MV-4-11 (cell line): ENCODE measurements at places on chromosomes 1 and 21.
A peak's percentile ranks its signal among the peaks of the same experiment; 100 is the strongest.

DNA sequence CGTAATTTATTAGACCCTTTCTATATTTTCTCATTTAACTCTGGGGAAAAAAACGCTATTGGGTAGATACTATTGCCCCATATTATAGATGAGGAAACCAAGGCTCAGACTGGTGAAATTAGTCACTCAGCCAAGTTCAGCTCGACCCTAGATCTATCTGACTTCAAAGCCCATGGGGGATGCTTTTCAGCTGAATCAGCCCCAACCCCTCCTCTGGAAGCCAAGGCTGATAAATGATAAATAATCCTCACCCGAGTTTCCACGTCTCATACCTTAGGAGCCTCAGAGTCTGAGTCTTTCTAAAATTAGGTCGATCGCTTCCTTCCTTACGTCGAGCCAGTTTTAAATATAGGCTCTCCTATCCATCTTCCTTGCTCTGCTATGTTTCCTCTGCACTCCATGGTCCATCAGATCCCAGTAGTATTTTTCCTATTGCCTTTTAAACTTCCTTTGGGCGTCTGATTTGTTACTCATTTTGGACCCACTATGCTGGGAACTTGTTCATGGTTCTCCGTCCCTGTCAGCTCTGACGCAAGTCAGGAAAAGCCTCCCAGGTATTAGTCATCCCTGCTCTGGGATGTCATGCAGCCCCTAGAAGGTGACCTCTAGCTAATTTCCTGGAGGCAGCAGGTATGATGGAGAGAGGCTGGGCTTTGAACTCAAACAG, 122.8 kb downstream of the PLPP3 start:
- no peak for DNase-seq

DNA sequence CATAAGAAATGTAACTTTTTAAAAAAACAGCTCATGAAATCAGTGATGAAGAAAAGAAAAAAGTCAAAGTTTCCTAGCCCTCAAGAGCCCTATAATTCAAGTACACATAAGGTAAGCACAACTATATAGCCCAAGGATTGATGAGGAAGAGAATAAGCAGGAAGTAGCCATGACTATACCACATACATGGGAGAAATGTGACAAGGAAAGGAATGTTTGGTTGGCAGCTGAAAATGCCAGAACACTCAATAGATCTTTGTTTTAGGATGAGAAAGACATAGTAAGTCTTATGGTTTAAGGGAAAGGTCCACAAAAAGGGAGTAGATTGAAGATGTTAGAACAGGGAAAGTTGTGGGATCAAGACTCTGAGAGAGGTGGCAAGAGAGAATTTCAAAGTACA, 5.7 kb downstream of the DOCK7 start:
- no peak for DNase-seq

GRCh38 chr1:202967684-202968281, 726 bp upstream of the CYB5R1 start:
- DNase-seq = peak; percentile 80

- no peak for DNase-seq
Observed at GRCh38 chr1:19360843-19361610, 48.9 kb downstream of the SLC66A1 start.

DNA sequence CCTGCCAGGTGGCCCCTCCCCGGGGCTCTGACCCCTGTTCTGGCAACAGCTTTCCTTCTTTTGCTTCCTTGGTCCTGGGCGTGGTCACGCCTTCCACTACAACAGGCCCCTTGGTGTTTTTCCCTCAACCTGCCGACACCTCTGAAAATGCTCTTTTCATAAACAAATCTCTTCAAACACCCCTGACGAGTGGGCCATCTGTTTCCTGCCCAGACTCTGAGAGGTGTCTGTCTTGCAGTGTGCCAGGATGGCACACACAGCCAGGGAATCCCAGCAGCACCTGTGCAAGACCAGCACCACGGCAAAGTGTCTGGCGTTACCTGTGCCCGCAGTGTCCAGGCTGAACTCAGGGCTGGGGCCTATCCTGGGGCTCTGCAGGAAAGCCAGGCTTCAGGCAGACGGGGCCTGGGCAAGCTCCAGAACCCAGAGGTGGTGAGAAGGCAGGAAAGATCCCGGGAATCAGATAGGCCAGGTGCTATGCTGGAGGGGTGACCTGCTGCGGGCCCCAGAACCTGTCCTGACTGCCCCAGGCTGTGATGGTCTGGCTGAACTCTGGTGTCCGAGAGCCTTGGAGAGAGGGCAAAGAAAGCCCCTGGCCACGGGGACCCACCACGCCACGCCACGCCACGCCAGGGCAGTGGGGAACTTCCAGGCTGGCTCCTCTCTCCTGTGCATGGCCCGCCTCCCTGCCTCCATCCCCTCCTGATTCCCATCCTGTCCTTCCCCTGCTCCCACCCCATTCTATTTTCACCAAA, 88.9 kb downstream of the SIK1 start:
- DNase-seq = no peak

DNA sequence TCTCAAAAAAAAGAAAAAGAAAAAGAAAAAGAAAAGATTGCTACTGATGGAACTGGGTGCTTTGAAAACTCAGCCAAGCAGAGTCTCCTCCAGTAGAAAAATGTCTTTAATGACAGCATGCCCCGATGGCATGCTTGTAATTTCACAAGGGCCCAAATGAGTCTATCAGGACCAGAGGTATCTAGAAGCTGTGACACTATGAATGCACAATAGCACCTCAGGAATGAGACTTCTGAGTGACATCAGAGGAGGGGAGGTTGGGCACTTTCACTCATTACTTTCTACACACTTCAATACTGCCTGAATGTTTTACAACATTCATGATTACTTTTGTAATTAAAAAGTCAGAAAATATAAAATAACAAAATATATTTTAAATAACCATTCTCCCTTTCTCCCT, 15.1 kb upstream of the CD58 start:
- DNase-seq = no peak

GRCh38 chr1:38308780-38309179, 262.2 kb upstream of the POU3F1 start:
- DNase-seq = no peak

GRCh38 chr1:218991089-218991488, 182.6 kb upstream of the LYPLAL1 start:
- no peak for DNase-seq

- DNase-seq = no peak
Observed at GRCh38 chr1:102879439-102879993, 228.8 kb downstream of the COL11A1 start.

- DNase-seq = no peak
Observed at GRCh38 chr1:12487520-12487919, 130.5 kb downstream of the DHRS3 start.

DNA sequence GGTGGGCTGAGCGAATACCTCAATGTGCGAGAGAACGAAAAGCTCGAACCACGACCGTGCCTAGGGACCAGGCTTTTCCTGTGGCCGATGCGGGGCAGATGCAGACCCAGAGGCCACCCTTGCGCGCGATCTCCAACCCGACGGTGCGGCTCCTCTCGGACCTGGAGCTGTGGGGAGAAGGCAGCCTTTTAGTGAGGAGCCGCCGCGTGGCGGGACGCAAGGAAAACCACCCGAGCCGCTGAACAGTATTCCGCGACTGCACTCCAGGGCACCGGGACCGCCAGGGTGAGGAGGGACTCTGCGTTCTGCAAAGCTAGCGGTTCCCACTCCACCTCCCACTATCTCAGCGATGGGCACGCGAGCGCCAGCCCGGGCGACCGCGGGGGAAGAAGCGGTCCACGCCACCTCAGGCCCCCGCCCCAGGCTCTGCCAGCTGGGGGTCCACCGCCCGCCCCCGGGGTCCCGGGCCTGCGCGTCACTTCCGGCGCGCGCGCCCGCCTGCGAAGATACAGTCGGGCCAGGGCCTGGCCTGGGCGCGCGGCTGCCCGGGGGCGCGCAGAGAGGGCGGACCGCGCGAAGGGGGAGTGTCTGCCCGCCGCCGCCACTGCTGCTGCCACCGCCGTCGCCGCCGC, 66.5 kb upstream of the PRKACB start:
- peak; percentile 29 for DNase-seq

GRCh38 chr1:217521317-217521716, 109.6 kb downstream of the GPATCH2 start:
- no peak for DNase-seq

GRCh38 chr1:169200319-169200718, 93.8 kb downstream of the ATP1B1 start:
- DNase-seq = no peak
